Stimulated activated CD4-positive, alpha-beta T cell treated with anti-CD3 and anti-CD28 coated beads, Interleukin-1b, Interleukin-23, amount 100 ng/mL, for 24 hours (primary cell): ENCODE measurements at places on chromosomes 12 and 14.

DNA sequence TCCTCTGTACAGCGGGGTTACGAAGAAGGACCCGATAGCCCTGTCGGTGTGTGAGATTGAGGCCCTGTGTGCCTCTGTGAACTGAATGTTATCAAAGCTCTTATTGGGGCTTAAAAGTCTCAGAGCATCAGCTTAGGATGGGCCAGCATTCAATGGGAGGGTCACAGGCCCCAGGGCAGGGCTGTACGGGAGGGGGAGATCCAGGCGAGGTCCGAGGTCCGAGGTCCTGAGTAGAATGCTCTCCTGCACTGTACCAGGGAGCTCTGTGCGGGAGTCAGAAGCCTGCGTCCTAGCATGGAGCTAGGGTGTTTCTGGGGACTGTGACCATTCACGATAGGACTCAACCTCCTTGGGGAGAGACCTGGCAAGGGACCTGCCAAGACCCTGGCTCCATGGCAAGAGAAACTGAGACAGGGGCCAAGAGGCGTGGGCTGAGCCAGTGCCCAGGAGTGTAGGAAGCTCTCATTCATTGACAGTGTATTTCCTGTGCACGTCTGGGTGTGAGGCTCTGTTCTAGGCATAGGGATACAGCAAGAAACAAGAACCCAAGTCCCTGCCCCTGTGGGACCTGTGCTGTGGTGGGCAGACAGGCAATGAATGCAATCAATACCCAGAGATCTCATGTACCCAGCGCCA, 12.0 kb upstream of the FAM181A start:
- DNase-seq, result no peak

DNA sequence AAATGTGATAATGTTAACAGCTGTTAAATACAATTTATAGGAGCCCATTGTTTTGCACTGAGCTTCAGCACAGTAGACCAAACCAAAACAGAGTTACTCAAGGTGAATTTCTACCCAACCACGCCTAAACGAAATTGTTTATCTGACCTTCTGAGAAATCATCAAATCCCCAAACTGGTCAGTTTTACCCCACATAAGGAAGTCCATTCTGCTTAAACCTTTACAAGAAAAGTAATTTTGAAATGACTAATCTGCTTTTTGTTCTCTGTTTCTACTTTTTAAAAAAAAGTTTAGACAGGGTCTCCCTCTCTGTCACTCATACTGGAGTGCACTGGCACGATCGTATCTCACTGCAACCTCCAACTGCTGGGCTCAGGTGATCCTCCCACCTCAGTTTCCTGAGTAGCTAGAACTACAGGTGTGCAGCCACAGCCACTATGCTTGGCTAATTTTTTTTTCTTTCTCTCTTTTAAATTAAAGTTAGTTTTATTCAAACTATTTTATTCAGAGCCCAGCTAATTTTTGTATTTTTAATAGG, 1.4 kb upstream of the RNF10 start:
- no peak for DNase-seq

DNA sequence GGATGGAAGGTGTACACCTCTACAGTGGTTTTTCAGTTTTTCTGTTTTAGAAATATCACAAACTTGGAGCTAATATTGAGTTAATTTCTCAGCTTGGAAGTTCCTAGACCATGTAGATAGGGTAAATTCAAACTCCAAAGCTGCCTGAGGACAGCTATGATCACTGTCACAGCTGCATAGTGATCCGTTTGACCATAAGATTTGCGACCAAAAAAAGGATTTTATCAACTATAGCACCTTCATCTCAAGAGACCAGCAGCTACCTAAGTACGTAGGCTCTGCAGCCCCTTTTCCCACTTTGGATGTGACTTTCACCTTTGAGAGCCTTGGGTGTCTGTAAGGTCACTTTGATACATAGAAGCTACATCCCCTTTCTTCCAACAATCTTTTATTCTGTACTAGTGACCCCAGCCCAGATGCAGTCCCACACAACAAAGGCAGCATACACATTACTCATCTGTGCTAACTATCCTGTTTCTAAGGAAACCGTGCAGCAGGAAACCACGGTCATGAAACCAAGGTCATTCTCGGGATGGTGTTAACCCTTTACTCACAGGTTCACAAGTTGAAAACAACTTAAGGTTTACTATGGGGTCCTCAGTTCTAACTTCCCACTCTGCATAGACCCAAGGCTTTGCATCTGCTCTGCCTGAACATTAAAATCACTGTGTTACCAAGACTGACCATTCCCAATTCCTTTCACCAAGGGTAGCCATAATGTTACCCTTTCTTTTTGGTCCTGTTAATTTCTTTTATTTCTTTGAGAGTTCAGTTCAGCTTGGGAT, 75.4 kb downstream of the IFT81 start:
- no peak for DNase-seq

DNA sequence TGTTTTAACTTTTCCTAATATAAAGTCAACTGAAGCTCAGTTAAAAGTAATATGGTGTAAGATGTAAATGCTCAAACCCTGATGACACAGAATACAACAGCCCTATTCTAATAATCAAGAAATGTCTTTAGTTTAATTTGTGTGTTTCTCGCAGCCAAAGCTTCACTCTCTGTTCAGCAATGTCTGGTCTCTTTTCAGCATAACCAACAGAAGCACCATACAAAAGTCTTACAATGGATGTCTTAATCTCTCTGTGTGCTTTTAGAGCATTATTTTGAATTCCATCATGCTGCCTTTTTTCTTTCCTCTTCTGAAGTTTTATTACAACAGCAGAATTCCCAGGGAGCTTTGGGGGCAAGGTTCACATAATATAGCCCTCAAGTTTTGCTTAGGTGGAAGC, 210.2 kb upstream of the NPAS3 start:
- DNase-seq, result no peak

DNA sequence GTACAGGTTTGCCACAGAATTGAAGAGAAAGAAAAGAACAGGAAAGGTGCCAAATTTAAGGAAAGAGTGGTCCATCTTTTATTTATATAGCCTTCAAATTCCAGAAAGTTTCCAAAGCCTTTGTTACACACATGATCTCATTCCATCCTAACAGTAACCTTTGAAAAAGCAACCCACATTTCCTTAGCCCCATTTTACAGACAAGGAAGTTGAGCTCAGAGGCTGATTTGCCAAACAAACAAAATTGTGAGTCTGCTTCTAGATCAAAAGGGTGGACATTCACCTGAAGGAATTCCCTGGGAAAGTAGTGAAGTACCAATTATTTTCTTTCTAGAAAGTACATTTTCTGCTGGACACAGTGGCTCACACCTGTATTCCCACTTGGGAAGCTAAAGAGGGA, 32.0 kb downstream of the KICS2 start:
- DNase-seq, result no peak

DNA sequence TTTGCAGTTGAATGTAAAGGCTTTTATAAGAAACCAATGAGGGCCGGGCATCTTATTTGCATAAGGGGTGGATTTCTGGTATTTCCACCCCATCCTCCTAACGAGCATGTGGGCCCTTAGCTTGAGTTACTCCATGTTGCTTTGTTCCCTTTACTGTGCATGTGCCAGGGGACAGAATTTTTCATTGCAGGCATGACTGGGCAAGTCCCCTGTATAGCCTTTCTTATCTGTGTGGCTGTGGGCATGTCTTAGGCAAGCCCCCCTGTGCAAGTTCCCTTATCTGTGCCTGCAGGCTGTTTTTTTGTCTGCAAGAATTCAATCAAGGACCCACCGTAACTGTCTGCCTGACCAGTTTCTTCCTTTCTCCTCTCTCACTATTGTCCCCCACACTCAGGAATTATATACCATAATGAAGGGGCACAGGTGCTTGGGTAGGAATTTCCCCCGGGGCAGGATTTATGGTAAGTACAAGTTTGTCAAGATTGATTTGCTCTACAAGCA, 152.2 kb upstream of the CNOT2 start:
- no peak for DNase-seq

GRCh38 chr14:46482200-46482599, 169.4 kb downstream of the RPL10L start:
- no peak for DNase-seq

DNA sequence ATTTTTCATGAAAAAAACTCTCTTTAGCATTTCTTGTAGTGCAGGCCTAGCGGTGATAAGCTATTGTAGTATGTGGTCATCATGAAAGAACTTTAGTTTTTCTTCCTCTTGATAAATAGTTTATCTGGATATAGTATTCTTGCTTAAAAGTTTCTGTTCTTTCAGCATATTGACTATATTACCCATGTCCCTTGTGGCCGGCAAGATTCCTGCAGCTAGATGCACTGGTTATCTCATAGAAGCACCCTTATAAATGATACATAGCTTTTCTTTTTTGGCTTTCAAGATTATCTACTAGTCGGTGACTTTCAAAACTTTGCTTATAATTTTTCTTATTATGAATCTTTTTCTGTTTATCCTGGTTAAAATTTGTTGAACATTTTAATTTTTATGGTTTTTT, 234.8 kb downstream of the ALG10 start:
- no peak for DNase-seq

DNA sequence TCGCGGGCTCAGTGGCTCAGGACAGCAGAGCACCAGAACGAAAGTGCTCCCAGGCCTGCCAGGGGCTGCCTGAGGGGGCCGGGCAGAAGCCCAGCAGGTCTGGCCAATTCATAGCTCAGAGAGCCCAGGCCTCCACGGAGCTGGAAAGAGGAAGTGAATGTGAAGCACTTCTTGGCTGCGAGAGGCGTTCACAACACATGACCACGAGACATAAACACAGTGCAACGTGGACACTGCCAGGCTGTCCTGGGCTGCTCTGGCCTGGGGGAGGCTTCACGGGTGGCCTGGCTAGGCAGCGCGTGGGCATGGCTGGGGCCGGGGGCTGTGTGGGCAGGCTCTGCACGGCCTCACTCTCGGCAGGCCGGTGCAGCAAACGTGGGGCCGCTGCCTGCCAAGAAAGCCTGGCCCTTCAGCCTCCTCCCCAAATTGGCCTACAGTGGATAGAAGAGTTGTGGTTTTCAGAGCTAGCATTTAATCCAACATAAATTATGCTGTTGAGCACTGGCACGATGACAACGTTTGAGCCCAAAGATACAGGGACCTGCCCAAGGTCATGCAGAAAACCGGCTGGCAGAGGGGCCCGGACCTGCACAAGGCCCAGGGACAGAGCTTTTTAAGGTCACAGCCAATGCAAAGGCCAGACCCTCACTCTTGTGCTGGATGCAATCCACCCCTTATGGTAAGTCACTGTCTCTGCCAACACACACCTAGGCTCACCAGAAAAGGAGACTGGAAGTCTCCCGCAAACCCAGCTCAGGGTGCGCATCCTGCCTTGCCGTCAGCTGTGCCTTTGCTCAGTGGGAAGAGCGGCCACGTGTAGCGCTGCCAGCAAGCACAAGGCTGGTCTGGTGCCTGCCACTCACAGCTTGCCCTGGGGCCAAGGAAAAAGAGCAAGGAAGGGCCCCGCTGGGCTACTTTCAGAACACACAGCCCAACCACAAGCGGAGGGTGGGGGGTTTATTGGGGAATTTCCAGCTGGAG, 8.6 kb downstream of the SLC25A29 start:
- DNase-seq, result no peak

DNA sequence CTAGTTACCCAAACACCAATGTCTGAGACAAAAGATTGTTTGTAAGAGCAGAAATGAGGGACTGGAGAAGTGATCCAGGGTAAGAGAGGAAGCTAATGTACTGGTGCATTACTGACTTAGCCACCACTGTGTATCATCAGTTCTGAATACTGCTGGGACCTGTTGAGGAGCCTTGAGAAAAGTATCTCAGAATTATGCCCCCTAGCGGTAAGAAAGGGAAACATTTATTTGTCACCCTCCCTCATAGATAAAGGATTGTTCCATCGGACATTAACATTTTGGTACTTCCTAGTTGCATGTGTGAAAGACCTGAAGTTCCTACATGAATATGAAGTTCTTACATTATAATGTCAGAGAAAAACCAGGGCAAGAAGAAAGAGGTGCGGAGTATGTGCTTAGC, 612.5 kb downstream of the FSCB start:
- no peak for DNase-seq

DNA sequence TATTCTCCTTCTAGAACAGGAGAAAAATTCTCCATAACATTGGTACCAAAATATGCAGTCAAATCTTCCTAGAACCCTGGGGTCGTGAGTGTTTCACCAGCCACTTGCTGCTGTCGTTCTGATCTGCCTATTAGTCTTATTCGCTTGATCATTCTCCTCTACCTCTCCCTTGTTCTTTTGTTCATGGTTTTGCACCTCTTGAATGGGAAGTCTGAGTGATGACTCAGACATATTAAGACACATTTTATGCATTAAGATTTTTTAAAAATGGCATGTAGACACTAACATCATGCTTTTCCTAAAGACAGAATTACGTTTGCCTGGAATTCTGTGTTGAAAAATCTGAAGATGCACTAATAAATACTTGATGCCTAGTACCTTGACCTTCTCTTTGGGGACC, 159.2 kb upstream of the LRIG3 start:
- no peak for DNase-seq

- no peak for DNase-seq
Observed at GRCh38 chr12:57096099-57096572, 7.2 kb downstream of the NAB2 start.

DNA sequence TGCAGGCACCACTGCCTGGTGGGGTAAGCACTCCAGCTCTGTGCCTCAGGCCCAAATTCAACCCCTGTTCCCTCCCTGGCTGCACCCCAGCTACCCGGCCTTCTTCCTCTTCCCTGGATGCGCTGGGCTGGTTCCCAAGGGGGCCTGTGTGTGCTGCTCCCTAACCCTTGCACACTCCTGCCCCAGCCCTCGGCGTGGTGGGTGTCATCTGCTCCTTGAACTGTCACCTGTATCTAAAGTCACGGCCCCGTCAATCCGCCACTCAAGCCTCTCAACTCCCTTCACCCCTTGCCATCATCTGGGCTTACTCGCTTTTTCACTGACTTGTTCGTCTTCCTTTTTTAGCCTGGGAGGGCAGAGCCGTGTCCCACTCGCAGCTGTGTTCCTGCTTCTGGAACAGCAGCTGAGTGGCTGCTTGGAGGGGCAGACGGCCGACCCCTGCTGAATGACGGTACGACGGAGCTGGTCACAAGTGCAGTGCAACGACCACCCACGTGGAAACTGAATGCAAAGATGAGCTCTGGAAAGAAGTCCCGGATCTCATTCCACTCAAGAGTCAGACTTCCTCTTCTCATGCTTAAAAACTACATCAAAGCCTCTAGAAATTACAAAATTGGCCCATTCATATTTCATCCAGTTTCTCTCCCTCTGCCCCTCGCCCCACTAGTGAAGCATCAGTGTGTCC, 138.9 kb downstream of the PIWIL1 start:
- DNase-seq, result no peak

DNA sequence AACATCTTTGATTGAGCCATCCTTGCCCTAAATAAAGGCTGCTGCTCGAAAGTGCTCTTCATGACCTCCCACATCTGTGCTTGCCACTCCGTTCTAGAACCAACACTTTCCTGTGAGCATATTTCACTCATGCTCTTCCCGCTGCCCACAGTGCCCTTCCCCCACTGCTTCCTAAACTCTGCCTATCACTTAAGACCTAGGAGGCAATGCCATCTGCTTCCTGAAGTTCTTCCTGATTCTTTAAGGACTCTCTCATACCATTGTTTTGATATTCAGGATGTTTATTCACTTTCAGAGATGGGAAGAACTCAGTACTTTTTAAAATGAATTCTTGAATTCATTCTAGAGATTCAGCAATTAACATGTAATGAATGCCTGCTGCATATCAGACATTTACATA, 49.9 kb downstream of the ZFYVE21 start:
- DNase-seq, result no peak
